ENCODE measurements at places on chromosomes 1 and 21.
A peak's percentile ranks its signal among the peaks of the same experiment; 100 is the strongest.

DNA sequence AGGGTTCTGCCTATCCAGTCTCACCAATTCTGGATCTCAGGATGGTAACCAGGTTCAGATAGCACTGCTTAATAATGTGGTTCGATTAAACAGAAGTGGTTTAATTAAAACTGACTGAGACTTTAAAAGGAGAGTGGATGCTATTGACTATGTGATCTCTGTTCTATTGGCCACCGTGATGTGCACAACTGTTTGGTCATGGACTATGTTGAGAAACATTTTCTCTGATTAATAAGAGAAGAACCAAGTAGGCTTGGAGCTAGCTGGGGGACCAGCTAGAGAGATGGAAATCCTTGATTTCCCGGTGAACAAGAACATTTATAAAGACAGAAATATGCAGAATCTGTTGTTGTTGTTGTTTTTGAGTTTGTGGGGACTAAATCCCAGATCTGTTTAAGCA is 36.5 kb downstream of the DPT start:
- no peak for DNase-seq

GRCh38 chr1:45543581-45544417 is 6.8 kb upstream of the AKR1A1 start:
- DNase-seq, result no peak

DNA sequence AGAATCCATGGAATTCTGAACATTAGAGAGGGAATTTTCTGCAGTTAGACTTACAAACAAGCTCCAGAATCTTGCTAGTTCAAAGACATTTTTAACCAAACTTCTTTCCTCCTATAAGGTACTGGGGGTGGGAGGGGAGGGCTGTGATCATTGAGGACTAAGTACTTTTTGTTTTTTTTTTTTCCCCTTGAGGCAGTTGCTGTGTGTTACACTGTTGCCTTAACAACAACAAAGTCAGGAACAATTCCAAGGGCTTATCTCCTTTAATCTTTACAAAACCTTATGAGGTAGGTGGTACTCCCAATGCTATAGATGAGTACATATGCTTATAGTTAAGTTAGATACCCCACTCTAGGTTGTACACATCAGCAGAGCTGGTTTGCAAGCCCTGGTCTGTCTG is 62.9 kb downstream of the PPP1R12B start:
- no peak for DNase-seq

- DNase-seq, result no peak
Measured at GRCh38 chr1:91026320-91026719, 4.5 kb upstream of the ZNF644 start.

DNA sequence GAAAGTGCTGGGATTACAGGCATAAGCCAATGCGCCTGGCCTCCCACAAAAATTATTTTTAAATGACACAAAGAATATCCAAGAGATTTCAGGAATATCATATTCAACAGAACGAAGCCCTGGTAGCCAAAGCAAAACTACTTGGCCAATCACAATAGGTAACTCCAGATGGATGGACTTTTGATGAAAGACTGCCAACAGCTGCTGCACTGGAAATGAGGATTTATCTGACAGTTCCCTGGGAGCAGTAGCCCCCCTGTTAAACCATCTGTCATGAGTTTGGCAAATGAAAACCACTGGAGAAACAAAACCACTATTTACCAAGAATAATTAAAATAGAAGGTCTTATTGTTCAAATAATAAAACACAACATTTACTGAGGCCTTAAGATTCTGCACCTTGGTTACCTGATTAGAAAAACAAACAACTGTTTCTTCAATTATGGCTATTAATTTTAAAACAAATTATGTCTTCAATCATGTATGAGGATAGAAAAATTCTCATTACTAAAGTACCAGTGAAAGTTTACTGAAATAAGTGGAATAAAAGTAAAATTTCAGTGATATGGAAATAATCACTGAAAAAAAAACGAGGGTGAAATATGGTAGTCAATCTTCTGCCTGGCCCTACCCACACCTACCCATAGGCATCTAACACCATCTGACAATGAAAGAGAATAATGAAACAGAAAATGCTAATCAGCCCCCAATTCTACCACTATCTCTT is 34.3 kb upstream of the PSMG1 start:
- peak; percentile 84 for DNase-seq

GRCh38 chr1:201192261-201192788 is 1.7 kb downstream of the IGFN1 start:
- DNase-seq, result no peak

DNA sequence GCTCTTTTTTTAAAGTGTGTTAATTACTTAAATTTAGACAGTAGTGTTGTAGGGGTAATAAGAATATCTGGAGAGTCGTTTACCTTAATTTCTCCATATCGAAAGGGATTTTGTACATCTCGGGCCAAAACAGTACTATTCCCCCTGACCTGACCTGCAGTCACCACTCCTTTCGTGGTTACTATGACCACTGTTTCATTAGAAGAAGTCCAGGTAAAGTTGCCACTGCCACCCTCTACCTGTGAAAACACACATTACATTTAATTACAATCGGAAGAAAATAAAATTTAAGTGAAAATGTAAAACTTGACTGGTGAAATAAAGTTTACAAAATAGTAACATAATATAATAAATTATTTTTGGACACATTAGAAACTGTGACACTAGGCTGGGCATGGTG is 37.2 kb downstream of the NUP210L start:
- DNase-seq, result no peak

GRCh38 chr1:157369808-157370521 is 182.3 kb downstream of the FCRL5 start:
- peak; percentile 48 for DNase-seq

GRCh38 chr1:212968368-212968863 is 18.1 kb downstream of the VASH2 start:
- DNase-seq, result no peak

DNA sequence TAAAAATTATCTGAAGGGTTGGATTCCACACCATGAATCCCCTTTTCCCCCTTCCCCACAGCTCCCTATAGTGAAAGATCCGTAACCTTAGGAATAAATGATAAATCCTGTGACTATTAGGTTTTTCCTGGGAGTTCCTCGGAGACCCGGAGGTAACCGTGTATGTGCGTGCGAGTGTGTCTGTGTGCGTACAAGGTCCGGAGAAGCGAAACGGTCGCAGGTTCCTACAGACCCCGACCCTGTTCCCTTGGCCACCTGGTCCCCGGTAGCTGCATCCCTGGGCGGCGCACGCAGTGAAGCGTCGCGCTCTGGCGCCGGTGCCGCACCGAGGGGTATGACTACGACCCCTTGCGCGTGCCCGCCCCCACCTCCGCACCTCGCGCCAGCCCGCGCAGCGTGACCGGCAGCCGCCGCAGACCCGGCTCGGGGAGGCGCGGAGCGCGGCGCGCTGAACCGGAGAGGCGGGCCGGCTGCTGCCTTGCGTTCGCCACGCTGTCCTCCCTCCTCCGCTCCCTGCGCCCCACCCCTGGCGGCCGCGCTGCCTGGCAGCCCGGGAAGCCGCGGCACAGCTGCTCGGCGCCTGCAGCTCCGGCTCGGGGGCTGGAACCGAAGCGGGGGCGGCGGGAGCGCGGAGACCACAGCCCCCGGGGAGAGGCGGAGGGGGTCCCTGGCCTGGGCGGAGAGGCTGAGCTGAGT is at the start of gene AK5:
Gene AK5 (plus strand): TSS at position 529 of the 696 bp plus-strand sequence. CDS start 295 bp downstream, outside the sequence.
- DNase-seq, result peak; percentile 60

- no peak for DNase-seq
Measured at GRCh38 chr1:5509664-5510452, 482.4 kb downstream of the NPHP4 start.

DNA sequence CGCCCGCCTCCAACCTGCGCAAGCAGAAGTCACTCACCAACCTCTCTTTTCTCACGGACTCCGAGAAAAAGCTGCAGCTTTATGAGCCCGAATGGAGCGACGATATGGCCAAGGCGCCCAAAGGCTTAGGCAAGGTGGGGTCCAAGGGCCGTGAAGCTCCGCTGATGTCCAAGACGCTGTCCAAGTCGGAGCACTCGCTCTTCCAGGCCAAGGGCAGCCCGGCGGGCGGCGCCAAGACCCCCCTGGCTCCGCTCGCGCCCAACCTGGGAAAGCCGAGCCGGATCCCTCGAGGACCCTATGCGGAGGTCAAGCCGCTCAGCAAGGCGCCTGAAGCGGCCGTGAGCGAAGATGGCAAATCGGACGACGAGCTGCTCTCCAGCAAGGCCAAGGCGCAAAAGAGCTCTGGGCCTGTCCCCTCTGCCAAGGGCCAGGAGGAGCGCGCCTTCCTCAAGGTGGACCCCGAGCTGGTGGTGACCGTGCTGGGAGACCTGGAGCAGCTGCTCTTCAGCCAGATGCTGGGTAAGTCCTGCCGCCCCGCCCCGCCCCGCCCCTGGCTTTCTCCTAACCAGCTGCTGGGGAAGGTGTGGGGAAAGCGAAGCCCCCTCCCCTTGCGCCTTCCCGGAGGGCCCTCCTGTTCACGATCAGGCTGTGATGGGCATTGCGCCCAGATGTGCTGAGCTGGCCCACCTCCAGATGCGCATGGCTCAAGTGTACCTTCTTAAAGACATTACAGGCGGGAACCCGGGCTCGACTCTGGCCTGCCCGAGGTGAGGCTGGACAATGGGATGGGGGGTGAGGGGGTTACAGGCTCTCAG is 110.2 kb downstream of the NAV1 start:
- no peak for DNase-seq

DNA sequence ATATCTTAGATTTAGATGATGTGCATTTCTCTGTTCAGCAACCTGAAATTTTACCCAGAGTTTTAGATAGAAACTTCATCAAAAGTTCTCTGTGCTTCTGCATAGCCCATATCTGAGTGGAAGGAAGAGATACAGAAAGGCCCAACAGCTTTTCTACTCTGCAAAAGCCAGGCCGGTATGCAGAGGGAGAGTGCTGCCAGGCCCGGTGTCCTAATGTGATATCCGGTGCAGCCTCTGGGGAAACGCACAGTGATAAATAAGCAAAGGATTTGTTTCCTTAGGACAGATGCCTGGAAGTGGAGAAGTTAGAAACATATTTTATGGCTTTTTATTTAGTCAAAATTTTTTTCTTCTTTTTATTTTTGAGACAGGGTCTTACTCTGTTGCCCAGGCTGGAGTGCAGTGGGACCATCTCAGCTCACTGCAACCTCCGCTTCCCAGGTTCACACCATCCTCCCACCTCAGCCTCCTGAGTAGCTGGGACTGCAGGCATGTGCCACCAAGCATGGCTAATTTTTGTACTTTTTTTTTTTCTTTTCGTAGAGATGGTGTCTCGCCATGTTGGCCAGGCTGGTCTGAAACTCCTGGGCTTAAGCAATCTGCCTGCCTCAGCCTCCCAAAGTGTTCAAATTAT is 145.8 kb downstream of the PATJ start:
- no peak for DNase-seq

Measured in NCI-H446 (cell line).